Epithelial cell of alveolus of lung (primary cell): ENCODE measurements at places on chromosomes 12 and 14. TPM values are rescaled to one million over a fixed set of nuclear protein-coding genes. Genes with fewer than 3 reads are reported as not detected.

NELL2 gene
- total RNA-seq = not detected in 2 replicates

PTPRR gene
- total RNA-seq = not detected in 2 replicates

MANSC4 gene
- total RNA-seq = not detected in 2 replicates

SLC39A2 gene
- total RNA-seq = 0.32 TPM in 1 of 2 replicates, not detected in the other

PTPRO gene
- total RNA-seq = 0.39 and 0.72 TPM in 2 replicates

RIMBP2 gene
- not detected in 2 replicates for total RNA-seq

GALC gene
- 14.5 and 29.9 TPM in 2 replicates for total RNA-seq

DHRS2 gene
- under 0.01 TPM in 1 of 2 replicates, not detected in the other for total RNA-seq

KMT2D gene
- 16.4 and 42.4 TPM in 2 replicates for total RNA-seq

SMCO2 gene
- not detected in 2 replicates for total RNA-seq

TAS2R42 gene
- not detected in 2 replicates for total RNA-seq
